ENCODE measurements at places on chromosomes 16 and 17. TPM values are rescaled to one million over a fixed set of nuclear protein-coding genes. Genes with fewer than 3 reads are reported as not detected.

Gene ZG16B
- total RNA-seq = not detected

Gene TEKT1
- total RNA-seq = not detected

Gene EVPLL
- total RNA-seq = not detected

Gene SECTM1
- total RNA-seq = 3.1 TPM

Gene IL21R
- 1.3 TPM for total RNA-seq

Gene DRC7
- total RNA-seq = not detected

Gene ADAM11
- 6.8 TPM for total RNA-seq

Gene ABCA5
- total RNA-seq = 19.7 TPM

Gene AURKB
- total RNA-seq = not detected

Gene HBM
- not detected for total RNA-seq

Gene DNASE1L2
- total RNA-seq = 0.83 TPM

Gene TBX4
- total RNA-seq = not detected

Gene LAT
- total RNA-seq = 1.3 TPM

Gene PRRT2
- 0.52 TPM for total RNA-seq

Gene RPH3AL
- 13.1 TPM for total RNA-seq

Gene GNAO1
- total RNA-seq = 43.1 TPM

Gene MYL11
- not detected for total RNA-seq
